ENCODE measurements at places on chromosomes 12 and 14.

DNA sequence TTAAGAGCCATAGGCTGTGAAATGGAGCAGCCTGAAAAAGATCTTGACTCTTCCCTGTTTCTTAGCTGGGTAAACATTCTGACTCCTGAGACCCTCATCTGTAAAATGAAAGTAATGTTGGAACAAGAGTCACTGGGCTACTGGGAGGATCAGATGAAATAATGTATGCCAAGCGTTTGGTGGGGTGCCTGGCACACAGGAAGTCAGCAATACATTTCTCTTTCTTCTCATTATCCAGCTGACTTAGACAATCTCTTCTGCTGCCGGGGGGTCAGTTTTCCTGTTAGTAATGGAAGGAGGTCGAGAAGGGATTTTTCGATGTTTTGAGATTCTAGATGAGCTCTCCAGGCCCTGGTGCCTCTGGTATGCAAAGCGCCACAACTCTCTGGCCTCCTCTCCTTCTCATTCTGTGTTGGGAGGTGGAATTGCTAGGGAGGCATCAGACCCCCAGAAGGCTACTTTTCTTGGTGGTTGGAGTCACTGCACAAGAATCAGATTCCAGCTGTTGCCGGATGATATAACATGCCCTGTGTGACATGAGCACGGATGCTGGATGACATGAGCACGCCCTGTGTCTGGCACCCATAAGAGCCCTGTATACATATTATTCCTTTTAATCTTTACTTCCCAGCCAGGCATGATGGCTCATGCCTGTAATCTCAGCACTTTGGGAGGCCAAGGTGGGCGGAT, 4.3 kb downstream of the OASL start:
- peak; percentile 60 for DNase-seq

GRCh38 chr12:15234011-15234410, 12.8 kb upstream of the RERG start:
- no peak for DNase-seq

DNA sequence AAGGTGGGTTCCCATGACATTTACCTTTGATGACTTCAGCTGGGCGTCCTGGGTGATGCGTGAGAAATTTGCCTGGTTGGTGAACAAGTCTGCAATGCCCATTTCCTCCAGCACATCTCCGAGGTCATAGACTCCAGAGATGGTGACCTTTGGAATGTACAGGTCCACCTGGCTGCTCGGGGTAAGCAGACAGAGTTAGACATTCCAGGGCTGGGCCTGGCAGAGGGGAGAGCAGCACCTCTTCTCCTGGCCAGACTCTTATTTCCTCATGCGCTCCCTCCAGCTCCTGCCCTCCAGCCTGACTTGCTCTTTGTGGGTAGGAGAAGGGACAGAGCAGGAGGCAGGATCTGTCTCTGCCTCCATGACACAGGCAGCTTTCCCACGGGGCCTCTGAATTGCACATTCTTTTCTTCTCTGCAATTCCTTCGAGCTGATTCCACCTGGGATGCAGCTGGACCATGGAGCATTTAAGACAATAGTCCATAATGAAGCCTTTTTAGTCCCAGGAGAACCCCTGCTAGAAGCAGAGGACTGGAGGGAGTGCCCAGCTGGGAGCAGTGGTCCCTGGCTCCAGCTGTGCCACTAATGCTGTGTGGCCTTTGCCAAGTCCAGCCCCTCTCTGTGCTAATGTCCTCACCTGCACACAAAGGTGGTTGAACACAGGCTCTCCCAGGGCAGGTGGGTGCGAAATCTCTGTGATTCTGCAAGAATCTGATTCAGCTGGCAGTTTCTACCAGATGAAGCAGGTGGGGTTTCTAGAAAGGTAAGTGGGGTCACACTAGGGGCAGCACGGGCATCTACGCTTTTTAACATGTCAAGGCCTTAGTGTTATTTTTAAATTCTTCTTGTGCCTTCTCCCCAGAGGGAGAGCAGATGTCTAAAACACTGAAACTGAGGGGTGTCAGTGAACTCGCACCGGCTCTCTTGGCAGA, 13.2 kb upstream of the SERPINA10 start:
- DNase-seq, result no peak

DNA sequence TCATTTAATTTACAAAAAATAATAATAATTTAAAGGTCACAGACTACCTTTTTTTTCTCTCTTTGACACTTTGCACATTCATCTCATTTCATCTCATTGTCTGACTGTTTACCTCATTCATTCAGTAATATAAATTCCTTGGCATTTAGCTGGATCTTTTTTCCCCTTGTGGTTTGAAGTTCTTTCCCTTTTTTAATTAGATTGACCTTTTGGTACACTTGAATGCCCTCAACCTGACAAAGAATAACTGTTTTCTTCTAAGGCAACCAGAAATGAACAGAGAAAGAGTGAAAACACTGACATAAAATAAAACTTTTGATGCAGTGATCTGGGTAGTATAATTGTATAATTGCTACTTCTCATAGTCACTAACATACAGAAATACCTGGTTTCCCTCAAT, 774.9 kb upstream of the NOVA1 start:
- DNase-seq, result no peak

- peak; percentile 65 for DNase-seq
These were observed 134.2 kb upstream of the HIF1A start for GRCh38 chr14:61561104-61561503.

GRCh38 chr14:94542811-94543440, 18.3 kb upstream of the SERPINA4 start:
- DNase-seq, result no peak

- DNase-seq, result no peak
These were observed 60.4 kb downstream of the MAP4K5 start for GRCh38 chr14:50471838-50472465.

GRCh38 chr12:93363841-93364297, 13.9 kb upstream of the NUDT4 start:
- no peak for DNase-seq

GRCh38 chr12:70722584-70723343, 85.5 kb upstream of the PTPRB start:
- DNase-seq, result no peak

- peak; percentile 67 for DNase-seq
These were observed at the start of gene PYGL for GRCh38 chr14:50943943-50944646. Gene PYGL (minus strand): TSS chr14:50944483. CDS start chr14:50944403, 80 bp downstream.

DNA sequence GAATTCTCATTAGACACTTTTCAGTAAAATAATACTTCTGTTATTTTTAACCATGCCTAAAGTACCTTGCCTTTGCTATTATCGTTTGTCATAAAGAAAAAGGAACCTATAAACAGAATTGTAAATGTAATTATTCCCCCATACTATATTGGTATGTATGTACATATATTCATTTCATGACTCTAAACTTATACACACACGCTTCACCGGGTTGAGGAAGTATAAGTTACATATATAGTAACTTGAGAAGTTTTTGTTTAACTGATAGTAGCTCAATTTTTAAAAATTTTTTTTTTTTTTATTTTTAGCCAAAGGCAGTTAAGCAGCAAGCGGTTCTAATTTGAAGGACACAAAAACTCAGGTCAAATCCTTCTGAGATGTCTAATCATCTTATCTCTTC, 107.6 kb downstream of the PLEKHG7 start:
- no peak for DNase-seq

DNA sequence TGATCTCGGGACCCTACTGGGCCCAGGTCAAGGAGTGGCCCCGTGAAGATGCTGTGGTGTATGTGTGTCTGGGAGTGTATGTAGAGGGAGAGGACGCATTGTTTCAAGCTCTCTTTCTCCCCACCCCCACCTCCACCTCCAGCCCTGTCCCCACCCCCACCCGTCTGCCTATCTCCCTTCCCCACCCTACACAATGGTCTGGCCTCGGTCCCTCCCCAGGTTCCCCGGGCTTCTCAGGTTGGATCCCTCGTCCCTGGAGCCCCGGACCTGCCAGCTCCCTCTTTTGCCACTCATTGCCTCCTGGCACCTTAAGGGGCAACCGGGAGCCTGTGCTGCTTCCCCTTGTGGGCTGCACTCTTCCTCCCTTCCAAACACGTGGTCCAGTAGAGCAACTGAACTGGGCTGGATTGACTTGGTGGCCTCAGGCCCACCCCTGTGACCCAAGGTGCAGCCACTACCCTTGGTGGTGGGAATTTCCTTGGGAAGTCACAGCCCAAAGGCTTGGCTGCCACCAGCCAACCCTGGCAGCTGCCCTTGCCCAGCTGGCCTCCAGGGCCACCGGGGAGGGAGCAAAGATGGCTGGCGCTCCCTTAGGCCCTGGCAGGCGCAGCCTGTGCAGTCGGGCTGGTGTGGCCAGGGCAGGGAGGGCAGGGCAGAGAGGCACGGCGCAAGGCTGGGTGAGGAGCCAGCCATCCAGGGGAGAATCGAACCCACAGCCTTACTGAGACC, 628 bp downstream of the VRTN start:
- no peak for DNase-seq

DNA sequence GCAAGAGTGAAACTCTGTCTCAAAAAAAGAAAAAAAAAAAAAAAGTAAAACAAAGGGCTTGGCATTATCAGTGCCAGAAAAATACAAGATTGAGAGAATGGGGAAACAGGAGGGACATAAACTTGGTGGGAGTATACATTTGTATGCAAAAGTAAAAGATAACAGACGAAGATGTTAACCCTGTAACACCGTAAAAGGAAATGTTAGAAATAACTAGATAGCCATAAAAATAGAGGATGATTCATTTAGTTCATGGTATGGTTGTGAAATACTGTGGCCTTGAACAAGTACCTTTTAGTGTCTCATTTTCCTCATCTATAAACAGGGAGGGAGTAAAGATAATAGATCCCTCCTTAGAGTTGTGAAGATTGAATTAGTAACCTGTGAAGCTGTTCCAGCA, 33.3 kb downstream of the ATP2A2 start:
- DNase-seq, result no peak

- peak; percentile 99 for DNase-seq
These were observed 98.6 kb downstream of the SCARB1 start for GRCh38 chr12:124764870-124765580.

GRCh38 chr12:27965966-27966365, 6.6 kb downstream of the PTHLH start:
- DNase-seq, result no peak

GRCh38 chr14:90632451-90632850, 183.8 kb downstream of the TTC7B start:
- DNase-seq, result no peak

DNA sequence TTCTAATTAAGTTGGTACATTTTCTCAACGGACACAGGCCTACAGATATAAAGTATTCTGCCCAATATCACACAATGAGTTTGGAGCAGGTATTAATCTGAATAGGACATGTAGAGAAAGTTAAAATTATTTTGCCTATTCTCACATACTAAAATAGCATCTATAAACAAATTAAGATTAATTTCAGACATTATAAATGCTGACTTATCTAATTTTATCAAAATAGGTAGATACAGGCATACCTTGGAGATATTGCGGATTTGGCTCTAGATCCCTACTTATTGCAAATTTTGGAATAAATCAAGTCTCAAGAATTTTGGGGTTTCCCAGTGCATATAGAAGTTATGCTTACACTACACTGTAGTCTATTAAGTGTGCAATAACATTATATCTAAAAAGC, 41.0 kb upstream of the GRIP1 start:
- DNase-seq, result no peak

DNA sequence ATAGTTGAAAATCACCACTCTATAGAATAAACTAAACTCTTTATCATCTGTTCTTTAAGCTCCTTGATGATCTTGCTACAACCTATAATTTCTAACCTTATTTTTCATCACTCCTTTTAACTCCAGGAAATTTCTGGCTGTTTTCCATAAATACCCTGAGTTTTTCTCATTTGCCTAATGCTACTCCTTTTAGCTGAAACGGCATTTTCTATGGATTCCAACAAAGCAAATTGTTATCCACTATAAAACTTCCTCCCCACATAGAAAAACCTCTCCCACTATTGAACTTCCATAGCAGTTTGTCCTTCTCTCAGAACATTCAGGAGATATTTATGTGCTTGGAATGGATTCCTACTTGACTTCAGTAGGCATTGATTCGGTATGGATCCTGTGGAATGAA, 122.8 kb downstream of the SLC41A2 start:
- DNase-seq, result no peak

GRCh38 chr12:109308534-109309380, at the start of gene FOXN4:
Gene FOXN4 (minus strand): TSS chr12:109309284. CDS start chr12:109308321, 963 bp downstream.
- DNase-seq, result peak; percentile 27

DNA sequence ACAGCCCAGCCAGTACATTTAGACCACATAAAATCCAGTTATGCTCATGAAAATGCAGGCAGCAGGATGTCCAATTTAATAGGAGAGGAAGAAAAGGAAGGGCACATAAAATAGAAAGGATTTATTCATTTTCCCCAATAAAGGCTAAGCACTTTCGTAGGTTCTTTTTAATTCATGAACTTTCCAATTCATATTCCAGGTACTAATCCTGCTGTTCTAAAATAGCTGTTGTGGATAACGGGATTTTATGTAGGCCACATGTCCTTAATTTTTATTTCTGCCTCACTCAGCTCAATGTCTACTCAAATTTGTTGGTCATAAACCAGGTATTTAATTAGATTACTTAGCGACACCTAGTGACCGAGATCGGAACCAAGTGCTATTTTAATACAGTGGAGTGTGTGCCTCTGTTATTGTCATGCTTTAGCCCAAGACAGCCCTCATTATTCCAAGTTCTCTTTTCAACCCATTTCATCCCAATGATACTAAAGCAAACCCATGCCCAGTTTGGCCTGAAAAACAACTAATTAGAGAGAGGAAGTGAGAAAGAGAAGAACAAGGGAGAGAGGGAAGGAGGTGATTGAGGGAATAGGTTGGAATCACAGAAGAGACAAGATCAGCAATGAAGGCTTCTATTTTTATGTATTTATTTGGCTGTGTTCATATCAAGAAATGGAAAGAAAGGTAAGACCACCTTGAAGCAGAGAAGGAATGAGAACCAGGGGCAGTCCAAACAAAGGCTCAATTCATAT, 45.9 kb upstream of the IFNG-AS1 start:
- peak; percentile 63 for DNase-seq

- no peak for DNase-seq
These were observed 1048.0 kb downstream of the LRFN5 start for GRCh38 chr14:42654707-42655106.

GRCh38 chr12:92431146-92431545, 271.6 kb upstream of the PLEKHG7 start:
- no peak for DNase-seq

- DNase-seq, result no peak
These were observed 43.3 kb downstream of the GIT2 start for GRCh38 chr12:109952873-109953272.

DNA sequence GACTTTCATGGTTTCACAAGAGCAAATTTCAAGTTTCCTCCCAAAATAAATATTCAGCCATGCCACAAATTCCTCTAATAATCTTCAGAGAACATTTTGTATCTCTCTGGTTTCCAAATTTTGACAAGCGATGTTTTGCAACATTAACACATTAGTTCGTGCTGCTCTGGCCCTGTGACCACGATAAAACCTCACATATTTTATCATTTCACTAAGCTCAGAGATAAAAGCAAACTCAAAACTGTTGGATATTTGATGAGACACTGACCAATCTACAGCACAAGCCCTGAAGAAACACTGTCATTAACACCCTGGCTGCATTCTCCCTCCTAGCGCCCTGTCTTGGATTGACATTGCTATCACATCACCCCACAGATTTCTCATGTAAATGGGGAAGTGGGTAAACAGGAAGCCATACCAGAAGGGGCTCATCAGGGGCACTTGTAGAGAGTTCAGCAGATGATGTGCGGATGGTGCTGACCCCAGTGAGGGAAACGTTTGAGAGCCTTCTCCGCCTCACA, 264.3 kb downstream of the PRKD1 start:
- no peak for DNase-seq

Data from SJCRH30 (cell line).